ENCODE measurements at places on chromosomes 6 and 20. TPM values are rescaled to one million over a fixed set of nuclear protein-coding genes. Genes with fewer than 3 reads are reported as not detected.

Gene DBNDD2
- 47.4 TPM for total RNA-seq

Gene FOXS1
- total RNA-seq, result not detected

Gene NFATC2
- 7.5 TPM for total RNA-seq

Gene TRIM15
- total RNA-seq, result not detected

Gene RSPO4
- total RNA-seq, result 4.8 TPM

Gene LINC00237
- total RNA-seq, result not detected

Gene ELOVL4
- 1.0 TPM for total RNA-seq

Gene ZSCAN12
- 8.2 TPM for total RNA-seq

Gene CAP2
- 3.2 TPM for total RNA-seq

Gene FILIP1
- 2.2 TPM for total RNA-seq

Gene ZNF217
- total RNA-seq, result 30.0 TPM

Gene RGS17
- total RNA-seq, result 1.8 TPM

Gene PTK6
- 0.11 TPM for total RNA-seq

- no peak for DNase-seq
- no peak overlapping the region for H3K27ac ChIP-seq
Observed at GRCh38 chr20:33169176-33169794, 1.3 kb downstream of the BPIFA2 start.

- H3K27ac ChIP-seq, result no peak overlapping the region
- no peaks in the 10 kb centered on the region for H3K36me3 ChIP-seq
- no peak overlapping the region for H3K4me3 ChIP-seq
- DNase-seq, result no peak
- no peaks in the 10 kb centered on the region for H3K4me1 ChIP-seq
Observed at GRCh38 chr6:52610011-52610410, 33.2 kb upstream of the TRAM2 start.

DNA sequence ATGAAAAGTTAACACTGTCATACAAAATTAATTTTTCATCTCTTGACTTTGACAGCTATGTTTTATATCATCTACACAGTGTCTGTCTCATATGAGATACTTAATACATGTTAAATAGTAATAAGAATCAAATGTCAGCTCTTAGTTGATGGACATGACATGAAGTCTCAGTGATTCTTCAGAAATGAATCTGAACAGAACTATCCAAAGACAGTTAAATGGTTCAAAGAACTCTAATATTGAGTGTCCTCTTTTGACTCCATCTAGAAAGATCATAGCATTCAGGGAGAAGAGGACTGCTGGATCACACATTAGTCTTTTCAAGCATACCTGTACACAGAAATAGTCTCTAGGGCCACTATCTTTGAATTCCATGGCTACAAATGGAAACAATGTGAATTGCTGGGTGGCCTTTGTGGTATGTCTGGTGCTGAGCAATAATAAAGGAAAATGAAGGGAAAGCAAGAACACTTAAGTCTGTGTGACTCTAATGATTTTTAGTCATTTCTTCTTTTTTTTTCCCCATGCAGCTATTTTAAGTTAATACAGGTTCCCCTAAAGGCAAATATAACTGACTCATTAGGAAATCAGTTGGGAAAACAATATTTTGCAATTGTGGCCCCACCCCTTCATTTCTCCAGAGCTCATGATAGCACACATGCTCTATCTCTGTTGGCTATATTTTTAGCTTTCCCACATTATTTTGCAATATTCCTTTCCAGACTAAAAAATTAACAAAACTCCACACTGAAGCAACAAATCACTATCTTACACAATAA is 367.5 kb downstream of the GRIK2 start:
- no peak overlapping the region for H3K27ac ChIP-seq
- no peak for DNase-seq
- H3K36me3 ChIP-seq, result no peaks in the 10 kb centered on the region
- no peaks in the 10 kb centered on the region for H3K4me1 ChIP-seq
- no peaks in the 10 kb centered on the region for H3K27me3 ChIP-seq

- H3K27me3 ChIP-seq, result no peaks in the 10 kb centered on the region
- H3K36me3 ChIP-seq, result no peaks in the 10 kb centered on the region
- H3K4me3 ChIP-seq, result no peak overlapping the region
- no peaks in the 10 kb centered on the region for H3K4me1 ChIP-seq
- no peak for DNase-seq
Observed at GRCh38 chr6:132053511-132053910, 102.3 kb upstream of the CCN2 start.

GRCh38 chr20:23820493-23820892 is 6.0 kb downstream of the CST2 start:
- H3K27me3 ChIP-seq, result no peaks in the 10 kb centered on the region
- no peaks in the 10 kb centered on the region for H3K4me1 ChIP-seq
- H3K36me3 ChIP-seq, result no peaks in the 10 kb centered on the region
- no peak overlapping the region for H3K4me3 ChIP-seq
- H3K27ac ChIP-seq, result no peak overlapping the region
- no peak for DNase-seq

- H3K4me1 ChIP-seq, result no peaks in the 10 kb centered on the region
- no peak overlapping the region for H3K27ac ChIP-seq
- H3K27me3 ChIP-seq, result no peaks in the 10 kb centered on the region
- no peak for DNase-seq
- H3K4me3 ChIP-seq, result no peak overlapping the region
Observed at GRCh38 chr6:96794980-96795379, 42.3 kb downstream of the GPR63 start.

GRCh38 chr20:36234771-36235320 is 1.4 kb upstream of the AAR2 start:
- H3K27ac ChIP-seq, result no peak overlapping the region
- no peak overlapping the region for H3K4me3 ChIP-seq
- no peaks in the 10 kb centered on the region for H3K27me3 ChIP-seq
- H3K4me1 ChIP-seq, result peaks cover 20% of the 10 kb centered on the region
- H3K36me3 ChIP-seq, result peaks cover 2% of the 10 kb centered on the region
- no peak for DNase-seq

DNA sequence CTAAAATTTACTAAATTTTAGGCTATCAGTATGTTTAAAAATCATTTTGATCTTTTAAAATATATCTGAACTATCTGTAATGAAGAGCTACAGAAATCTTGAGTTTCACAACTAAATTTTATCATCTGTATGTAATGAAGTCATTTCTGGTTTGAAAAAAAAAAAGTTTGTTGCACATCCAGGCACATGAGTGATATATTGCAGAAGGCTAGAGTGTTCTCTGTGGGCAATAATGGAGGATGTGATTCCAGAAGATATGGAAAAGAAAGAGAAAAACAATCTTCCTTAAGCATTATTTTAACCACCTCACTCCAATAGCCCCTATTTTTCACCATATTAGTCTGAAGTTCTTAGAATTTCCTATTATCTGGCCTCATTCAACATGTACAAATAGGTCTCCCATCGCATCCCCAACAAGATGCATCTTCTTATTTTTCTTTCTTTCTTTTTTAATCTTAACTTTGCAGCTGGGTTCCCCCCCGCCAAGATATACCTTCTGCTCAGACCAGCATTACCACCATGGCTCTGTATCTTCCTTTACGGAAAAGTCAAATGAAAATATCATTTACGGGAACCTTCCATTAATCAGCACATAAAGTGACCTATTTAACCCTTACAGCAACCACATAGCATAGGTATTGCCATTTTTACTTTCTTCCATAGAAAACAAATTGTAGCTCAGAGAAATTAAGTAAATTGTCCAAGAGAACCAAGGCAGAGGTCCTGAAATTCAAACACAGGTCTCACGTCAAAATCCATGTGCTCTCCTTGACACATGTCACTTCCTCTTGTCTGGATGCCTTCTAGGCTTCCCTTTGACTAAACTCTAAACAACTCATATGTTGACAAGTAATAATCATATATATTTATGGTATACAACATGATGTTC is 116.9 kb downstream of the KIF13A start:
- H3K4me1 ChIP-seq, result peaks cover 7% of the 10 kb centered on the region
- no peak for DNase-seq
- no peaks in the 10 kb centered on the region for H3K27me3 ChIP-seq
- H3K4me3 ChIP-seq, result no peak overlapping the region
- no peak overlapping the region for H3K27ac ChIP-seq
- no peaks in the 10 kb centered on the region for H3K36me3 ChIP-seq

GRCh38 chr20:23155141-23155590 is 69.0 kb upstream of the CD93 start:
- DNase-seq, result no peak
- H3K27ac ChIP-seq, result no peak overlapping the region
- no peaks in the 10 kb centered on the region for H3K4me1 ChIP-seq
- no peak overlapping the region for H3K4me3 ChIP-seq
- no peaks in the 10 kb centered on the region for H3K36me3 ChIP-seq

- DNase-seq, result no peak
- H3K27ac ChIP-seq, result no peak overlapping the region
- H3K4me3 ChIP-seq, result no peak overlapping the region
- H3K36me3 ChIP-seq, result no peaks in the 10 kb centered on the region
Observed at GRCh38 chr6:33950891-33951889, 147.4 kb upstream of the MLN start.

GRCh38 chr6:143062551-143062950 is 1.9 kb downstream of the AIG1 start:
- no peaks in the 10 kb centered on the region for H3K27me3 ChIP-seq
- no peaks in the 10 kb centered on the region for H3K36me3 ChIP-seq
- H3K27ac ChIP-seq, result peak overlapping the region; percentile 96

- H3K36me3 ChIP-seq, result no peaks in the 10 kb centered on the region
- no peaks in the 10 kb centered on the region for H3K27me3 ChIP-seq
- DNase-seq, result no peak
- no peak overlapping the region for H3K4me3 ChIP-seq
- no peaks in the 10 kb centered on the region for H3K4me1 ChIP-seq
Observed at GRCh38 chr6:34497411-34497810, 31.5 kb downstream of the PACSIN1 start.

GRCh38 chr6:16157909-16158308 is 29.0 kb downstream of the MYLIP start:
- no peak overlapping the region for H3K27ac ChIP-seq
- H3K4me1 ChIP-seq, result peaks cover 28% of the 10 kb centered on the region
- H3K4me3 ChIP-seq, result no peak overlapping the region
- H3K27me3 ChIP-seq, result no peaks in the 10 kb centered on the region
